ENCODE measurements at places on chromosomes 5 and 9. TPM values are rescaled to one million over a fixed set of nuclear protein-coding genes. Genes with fewer than 3 reads are reported as not detected.

GRCh38 chr9:116271340-116271739 lies 117.7 kb downstream of the PAPPA start:
- no peak overlapping the region for H3K4me3 ChIP-seq
- DNase-seq: no peak
- no peak overlapping the region for H3K27ac ChIP-seq
- no peaks in the 10 kb centered on the region for H3K36me3 ChIP-seq
- no peaks in the 10 kb centered on the region for H3K4me1 ChIP-seq

DNA sequence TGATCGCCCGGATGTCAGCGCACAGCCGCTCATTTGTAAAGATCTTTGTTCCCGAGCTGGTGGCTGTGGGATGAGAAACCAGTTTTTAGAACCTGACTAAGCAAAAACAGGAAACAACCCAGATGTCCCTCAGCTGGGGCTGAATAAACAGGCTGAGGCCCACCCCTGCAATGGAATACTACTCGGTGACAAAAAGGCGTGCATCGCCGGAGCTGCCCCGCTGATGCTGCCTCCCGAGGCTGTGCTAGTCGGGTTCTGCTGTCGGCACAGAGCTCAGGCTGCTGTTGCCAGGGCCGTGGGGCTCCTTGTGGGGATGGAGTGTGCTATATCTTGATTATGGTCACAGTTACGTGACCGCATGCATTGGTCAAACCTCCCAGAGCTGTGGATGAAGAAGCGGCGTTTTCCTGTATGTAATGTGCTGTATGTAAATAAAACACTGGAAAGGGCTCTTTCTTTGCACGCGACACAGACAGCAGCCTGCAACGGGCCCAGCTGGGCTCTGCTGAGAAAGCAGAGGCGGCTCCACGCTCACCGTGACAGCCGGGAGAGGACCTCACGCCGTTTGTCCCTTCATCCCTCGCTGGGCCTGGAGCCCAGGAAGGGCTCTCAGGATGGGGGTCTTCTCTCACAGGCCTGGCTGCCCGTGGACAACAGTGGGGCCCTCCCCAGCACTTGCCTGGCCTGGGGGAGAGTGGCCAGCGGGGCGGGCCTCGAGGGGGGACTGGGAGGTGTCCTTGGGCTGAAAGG lies 51.5 kb upstream of the RNU6ATAC start:
- no peak for DNase-seq
- no peak overlapping the region for H3K27ac ChIP-seq
- no peak overlapping the region for H3K4me3 ChIP-seq
- peaks cover 4% of the 10 kb centered on the region for H3K27me3 ChIP-seq
- H3K4me1 ChIP-seq: no peaks in the 10 kb centered on the region
- H3K36me3 ChIP-seq: no peaks in the 10 kb centered on the region

- no peak overlapping the region for H3K27ac ChIP-seq
- DNase-seq: no peak
- H3K27me3 ChIP-seq: peaks cover 5% of the 10 kb centered on the region
- no peaks in the 10 kb centered on the region for H3K36me3 ChIP-seq
These were observed 61.4 kb upstream of the ICE1 start for GRCh38 chr5:5360941-5361520.

- DNase-seq: no peak
- H3K27ac ChIP-seq: peak overlapping the region; percentile 54
- peak overlapping the region; percentile 22 for H3K4me3 ChIP-seq
- H3K4me1 ChIP-seq: peaks cover 92% of the 10 kb centered on the region
- H3K36me3 ChIP-seq: no peaks in the 10 kb centered on the region
- peaks cover 14% of the 10 kb centered on the region for H3K27me3 ChIP-seq
These were observed 44.1 kb upstream of the TNFAIP8 start for GRCh38 chr5:119311688-119312087.

- H3K36me3 ChIP-seq: no peaks in the 10 kb centered on the region
- H3K4me3 ChIP-seq: no peak overlapping the region
- peaks cover 7% of the 10 kb centered on the region for H3K4me1 ChIP-seq
- peaks cover 4% of the 10 kb centered on the region for H3K27me3 ChIP-seq
These were observed 45.2 kb downstream of the CYSTM1 start for GRCh38 chr5:140220032-140220697.

DNA sequence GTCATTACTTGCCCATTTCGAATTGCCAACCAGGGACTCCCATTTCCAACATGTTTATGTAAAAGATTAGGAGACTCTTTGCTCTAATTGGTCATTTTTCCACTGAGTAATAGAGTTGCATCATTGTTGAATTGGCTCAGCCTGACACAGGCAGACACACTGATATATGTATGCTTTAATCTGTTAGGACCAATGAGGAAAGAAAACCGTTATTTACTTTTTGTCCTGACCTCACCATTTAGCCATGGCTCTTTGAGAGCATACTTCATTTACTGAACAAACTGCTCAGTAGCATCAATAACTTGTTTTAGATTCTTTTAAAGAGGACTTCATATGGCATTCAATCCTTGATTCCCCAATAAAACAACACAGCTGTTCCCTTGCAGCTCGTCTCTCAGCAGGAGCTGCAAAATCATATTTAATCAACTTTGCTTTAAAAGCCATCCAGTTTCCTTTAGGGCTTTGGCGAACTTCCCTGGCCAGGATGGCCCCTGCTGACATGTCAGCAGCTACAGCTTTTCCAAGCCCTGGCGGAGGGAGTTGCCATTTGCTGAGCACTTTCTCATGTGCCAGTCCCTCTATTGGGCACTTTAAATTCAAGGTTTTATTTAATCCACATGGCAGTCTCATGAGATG lies 251.5 kb upstream of the TNC start:
- H3K4me1 ChIP-seq: no peaks in the 10 kb centered on the region
- H3K27me3 ChIP-seq: peaks cover 3% of the 10 kb centered on the region
- H3K4me3 ChIP-seq: no peak overlapping the region
- no peaks in the 10 kb centered on the region for H3K36me3 ChIP-seq
- DNase-seq: no peak
- no peak overlapping the region for H3K27ac ChIP-seq

- no peak for DNase-seq
- H3K4me1 ChIP-seq: peaks cover 2% of the 10 kb centered on the region
- no peak overlapping the region for H3K4me3 ChIP-seq
- H3K27me3 ChIP-seq: no peaks in the 10 kb centered on the region
- no peak overlapping the region for H3K27ac ChIP-seq
These were observed 8.0 kb upstream of the DCAF12 start for GRCh38 chr9:34134521-34134920.

- no peak for DNase-seq
- no peaks in the 10 kb centered on the region for H3K27me3 ChIP-seq
- H3K4me3 ChIP-seq: no peak overlapping the region
- peaks cover 28% of the 10 kb centered on the region for H3K36me3 ChIP-seq
These were observed 273.4 kb downstream of the DENND1A start for GRCh38 chr9:123656565-123656964.

DNA sequence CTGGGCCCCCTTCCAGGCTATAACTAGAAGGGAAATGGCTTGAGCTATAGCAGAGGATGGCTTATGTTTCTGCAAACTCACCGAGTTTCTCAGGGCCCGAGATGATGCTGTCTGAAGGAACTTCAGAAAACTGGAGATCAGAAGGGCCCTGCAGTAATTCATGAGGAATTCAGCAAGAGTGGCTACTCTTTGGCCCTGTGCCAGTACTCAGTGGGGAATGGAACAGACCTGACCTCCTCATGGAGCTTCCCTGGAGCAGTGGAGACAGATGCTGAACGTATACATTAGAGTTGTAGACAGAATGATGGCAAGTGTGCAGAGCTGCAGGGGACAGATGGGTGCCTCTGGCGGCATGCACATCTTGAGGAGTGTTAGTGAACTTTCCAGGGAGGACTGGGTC lies 17.3 kb upstream of the SMIM32 start:
- no peaks in the 10 kb centered on the region for H3K4me1 ChIP-seq
- DNase-seq: no peak
- H3K27ac ChIP-seq: no peak overlapping the region
- no peaks in the 10 kb centered on the region for H3K27me3 ChIP-seq
- no peak overlapping the region for H3K4me3 ChIP-seq

- no peaks in the 10 kb centered on the region for H3K36me3 ChIP-seq
- H3K27ac ChIP-seq: no peak overlapping the region
- no peak overlapping the region for H3K4me3 ChIP-seq
- H3K4me1 ChIP-seq: no peaks in the 10 kb centered on the region
- H3K27me3 ChIP-seq: peaks cover 14% of the 10 kb centered on the region
These were observed 214.1 kb downstream of the HSPA4 start for GRCh38 chr5:133265720-133266526.

GRCh38 chr5:103305809-103306208 lies 47.2 kb downstream of the MACIR start:
- H3K27ac ChIP-seq: no peak overlapping the region
- no peak for DNase-seq
- no peaks in the 10 kb centered on the region for H3K4me1 ChIP-seq
- H3K27me3 ChIP-seq: peaks cover 9% of the 10 kb centered on the region
- H3K36me3 ChIP-seq: no peaks in the 10 kb centered on the region

Gene FGF1
- polyA plus RNA-seq: not detected

Gene OLFM1
- not detected for polyA plus RNA-seq

Gene GRXCR2
- polyA plus RNA-seq: not detected

Gene CDH9
- polyA plus RNA-seq: not detected

Gene RANBP17
- 1.7 TPM for polyA plus RNA-seq

Measured in immature natural killer cell (primary cell).